ENCODE measurements at places on chromosomes 7 and 10.

GRCh38 chr10:16599662-16600061, 78.0 kb upstream of the C1QL3 start:
- DNase-seq, result no peak

GRCh38 chr10:12628153-12628552, 278.8 kb downstream of the CAMK1D start:
- no peak for DNase-seq

GRCh38 chr7:127514499-127514898, 70.9 kb downstream of the GCC1 start:
- DNase-seq, result peak; percentile 5

DNA sequence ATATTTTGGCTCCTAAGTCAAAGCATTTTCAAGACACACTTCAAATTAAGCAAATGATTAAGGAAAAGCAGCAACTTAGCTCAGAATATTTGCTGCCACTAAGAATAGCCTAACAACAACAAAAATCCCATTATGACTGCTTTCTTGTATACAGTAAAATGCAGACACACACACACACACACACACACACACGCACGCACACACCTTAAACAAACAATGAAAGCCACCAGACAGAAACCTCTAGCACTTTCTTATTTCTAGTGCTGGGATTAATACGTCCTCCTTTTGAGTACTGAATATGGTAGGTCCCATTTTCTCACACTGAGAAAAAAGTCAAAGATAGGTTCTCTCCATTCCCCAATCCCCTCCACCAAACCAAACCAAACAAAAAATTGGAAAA, 23.4 kb upstream of the FEZF1 start:
- no peak for DNase-seq

DNA sequence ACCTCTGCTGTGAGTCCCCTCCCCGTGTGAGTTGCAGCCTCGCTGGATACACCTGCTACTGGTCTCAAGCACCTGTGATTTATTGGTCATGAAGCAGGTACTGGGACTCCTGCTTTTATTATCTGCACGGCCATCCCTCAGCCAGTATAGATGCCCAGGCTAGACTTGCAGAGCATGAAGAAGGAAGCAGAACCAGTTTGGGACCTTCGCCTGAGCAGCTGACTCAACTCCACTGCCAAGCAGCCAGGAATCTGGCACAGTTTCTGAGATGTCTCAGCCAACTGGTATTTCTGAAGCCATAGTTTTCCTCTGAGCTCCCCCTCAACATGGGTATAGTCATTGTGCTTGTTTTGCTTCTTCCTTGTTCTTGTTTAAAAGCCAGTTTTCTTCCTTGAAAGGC, 28.0 kb upstream of the SLC39A12 start:
- DNase-seq, result peak; percentile 69

GRCh38 chr7:24456526-24457218, 116.6 kb upstream of the PALS2 start:
- no peak for DNase-seq

GRCh38 chr7:6630007-6630849, 6.9 kb upstream of the ZNF316 start:
- DNase-seq, result no peak

- no peak for DNase-seq
These were observed 21.8 kb downstream of the NET1 start for GRCh38 chr10:5434017-5434753.

GRCh38 chr10:9944690-9945089, 1073.0 kb upstream of the CELF2 start:
- no peak for DNase-seq

GRCh38 chr7:33774762-33775523, 130.4 kb upstream of the BMPER start:
- DNase-seq, result no peak

DNA sequence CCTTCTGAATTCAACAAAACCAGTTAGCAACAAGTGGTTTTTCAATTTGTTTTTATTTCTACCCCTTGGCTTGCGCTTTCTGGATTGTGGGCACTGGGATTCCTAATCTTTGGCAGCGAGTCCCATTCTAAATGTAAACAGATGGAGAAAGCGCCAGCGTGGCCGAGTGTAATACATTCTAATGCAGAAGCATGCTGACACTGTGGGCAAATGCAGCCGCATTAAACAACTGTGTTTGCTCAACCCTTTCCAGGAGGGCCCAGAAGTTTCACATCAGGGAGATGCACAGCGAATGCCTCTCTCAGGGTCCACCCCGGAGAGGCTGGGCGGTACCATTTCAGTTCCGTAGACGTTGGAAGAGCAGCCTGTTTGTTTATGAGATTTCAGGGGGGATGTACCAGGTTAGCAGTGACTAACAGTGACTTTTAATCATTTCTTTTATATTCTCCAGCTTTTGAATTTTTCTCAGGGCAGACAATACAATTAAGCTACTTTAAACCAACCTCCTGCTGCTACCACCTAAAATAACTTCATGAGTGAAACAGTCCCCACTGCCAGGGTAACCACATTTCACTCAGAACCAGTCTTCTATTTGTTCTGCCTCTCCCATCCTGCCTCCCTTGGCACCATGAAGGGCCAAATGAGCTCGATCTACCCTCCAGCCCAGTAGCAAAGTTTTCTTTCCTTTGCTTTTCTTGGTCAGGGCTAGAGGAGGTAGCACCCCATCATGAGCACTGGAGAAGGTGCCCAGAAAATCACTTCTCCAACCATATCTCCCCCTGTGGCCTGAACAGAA, 164.2 kb upstream of the ITGB1 start:
- DNase-seq, result peak; percentile 16

GRCh38 chr7:37928878-37929277, 8.4 kb downstream of the EPDR1 start:
- DNase-seq, result no peak

- DNase-seq, result no peak
These were observed 221.8 kb downstream of the HPSE2 start for GRCh38 chr10:99013885-99014284.

GRCh38 chr10:75825235-75825634, 393.8 kb downstream of the LRMDA start:
- no peak for DNase-seq

DNA sequence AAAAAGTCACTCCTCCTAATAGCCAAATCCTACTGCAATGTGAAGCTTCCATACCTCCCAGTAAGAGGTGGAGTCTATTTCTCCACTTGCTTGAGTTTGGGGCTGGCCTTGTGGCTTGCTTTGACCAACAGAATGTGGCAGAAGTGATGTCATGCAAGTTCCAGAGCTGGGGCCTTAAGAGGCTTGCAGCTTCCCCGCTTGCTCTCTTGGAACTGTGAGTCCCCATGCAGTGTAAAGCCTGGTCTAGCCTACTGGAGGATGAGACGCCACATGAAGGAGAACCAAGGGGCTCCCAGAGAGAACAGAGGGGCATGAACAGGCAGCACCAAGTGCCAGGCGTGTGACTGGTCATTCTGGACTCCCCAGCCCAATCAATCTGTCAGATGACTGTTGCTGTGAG, 58.6 kb upstream of the OPALIN start:
- no peak for DNase-seq

DNA sequence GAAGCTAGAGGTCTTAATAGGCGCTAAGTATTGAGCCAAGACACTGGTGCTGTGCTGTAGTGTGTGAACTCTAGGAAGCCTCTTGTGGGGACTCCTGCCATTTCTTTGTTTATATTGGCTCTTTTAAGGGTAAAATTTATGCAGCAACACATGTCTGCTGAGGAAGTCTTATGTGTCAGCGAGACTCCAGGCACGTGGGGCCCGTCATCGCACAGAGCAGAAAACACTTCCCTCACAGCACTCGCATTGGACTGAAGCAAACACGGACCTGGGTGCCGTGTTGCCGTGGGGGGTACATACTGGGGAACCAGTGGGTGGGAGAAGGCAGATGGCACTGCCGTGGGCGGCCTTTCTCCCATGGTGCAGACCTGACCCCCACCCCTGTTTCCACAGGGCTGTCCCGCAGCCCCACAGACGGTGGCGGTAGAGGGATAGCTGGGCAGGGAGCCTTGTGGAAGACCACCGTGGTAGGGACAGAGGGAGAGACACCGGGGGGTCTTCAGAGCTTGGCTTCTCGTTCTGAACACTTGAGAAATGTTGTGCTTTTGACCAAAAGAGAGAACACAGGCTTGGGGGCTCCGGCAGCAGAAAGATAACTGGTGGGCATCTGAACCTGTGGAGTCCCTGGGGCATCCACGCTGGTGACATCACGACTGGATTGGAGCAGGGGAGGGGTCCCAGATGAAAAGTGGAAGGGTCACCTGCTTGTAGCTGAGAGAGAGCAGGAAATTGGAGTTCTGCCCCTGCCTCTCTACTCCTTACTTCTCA, 284.7 kb upstream of the SHH start:
- DNase-seq, result peak; percentile 46

- no peak for DNase-seq
These were observed 73.1 kb upstream of the UCN3 start for GRCh38 chr10:5291501-5292195.

- peak; percentile 53 for DNase-seq
These were observed 10.9 kb upstream of the RSU1 start for GRCh38 chr10:16828114-16828568.

GRCh38 chr10:131742500-131742951, 158.3 kb upstream of the PPP2R2D start:
- no peak for DNase-seq

Measured in prostate gland (tissue), 2 donors.